ENCODE measurements at places on chromosomes 4 and X.

GRCh38 chrX:10090319-10090718, 66.5 kb upstream of the CLCN4 start:
- H3K4me3 ChIP-seq: no peak overlapping the region
- H3K27ac ChIP-seq: no peak overlapping the region
- H3K36me3 ChIP-seq: no peaks in the 10 kb centered on the region
- H3K27me3 ChIP-seq: no peaks in the 10 kb centered on the region

DNA sequence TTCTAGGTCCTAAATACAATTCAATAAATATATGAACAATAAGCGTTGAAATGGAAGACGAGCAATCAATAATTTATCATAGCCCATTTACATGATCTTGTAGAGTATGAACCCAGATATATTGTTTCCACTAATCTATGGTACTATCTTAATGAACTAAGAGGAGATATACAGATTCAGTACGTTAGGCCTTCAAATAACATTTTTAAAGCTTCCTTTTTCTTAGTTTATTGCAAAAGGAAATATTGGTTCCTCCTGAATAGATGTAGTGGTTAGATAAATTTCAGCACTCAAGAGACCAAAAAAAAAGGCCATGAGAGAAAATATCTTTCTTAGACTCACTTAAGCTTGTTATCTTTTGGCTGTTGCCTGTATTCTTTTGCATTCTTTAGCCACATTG, 147.5 kb upstream of the PITX2 start:
- H3K4me1 ChIP-seq: no peaks in the 10 kb centered on the region
- no peak for DNase-seq
- no peak overlapping the region for H3K27ac ChIP-seq
- no peak overlapping the region for H3K4me3 ChIP-seq
- H3K27me3 ChIP-seq: no peaks in the 10 kb centered on the region
- H3K36me3 ChIP-seq: no peaks in the 10 kb centered on the region

DNA sequence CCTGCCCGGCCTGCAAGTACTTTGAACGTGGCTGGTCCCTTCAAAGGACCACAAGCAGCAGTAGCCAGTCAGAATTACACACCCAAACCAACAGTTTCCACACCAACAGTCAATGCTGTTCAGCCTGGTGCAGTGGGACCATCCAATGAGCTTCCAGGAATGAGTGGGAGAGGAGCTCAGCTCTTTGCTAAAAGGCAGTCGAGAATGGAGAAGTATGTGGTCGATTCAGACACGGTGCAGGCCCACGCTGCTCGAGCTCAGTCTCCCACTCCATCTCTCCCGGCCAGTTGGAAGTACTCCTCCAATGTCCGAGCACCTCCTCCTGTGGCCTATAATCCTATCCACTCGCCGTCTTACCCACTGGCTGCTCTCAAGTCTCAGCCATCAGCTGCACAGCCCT, 104.4 kb upstream of the MYOZ2 start:
- no peak overlapping the region for H3K27ac ChIP-seq
- peaks cover 40% of the 10 kb centered on the region for H3K4me1 ChIP-seq
- no peaks in the 10 kb centered on the region for H3K36me3 ChIP-seq

GRCh38 chr4:16365036-16365569, 138.8 kb upstream of the TAPT1 start:
- no peak for DNase-seq
- no peaks in the 10 kb centered on the region for H3K4me1 ChIP-seq
- no peaks in the 10 kb centered on the region for H3K27me3 ChIP-seq
- no peaks in the 10 kb centered on the region for H3K36me3 ChIP-seq

DNA sequence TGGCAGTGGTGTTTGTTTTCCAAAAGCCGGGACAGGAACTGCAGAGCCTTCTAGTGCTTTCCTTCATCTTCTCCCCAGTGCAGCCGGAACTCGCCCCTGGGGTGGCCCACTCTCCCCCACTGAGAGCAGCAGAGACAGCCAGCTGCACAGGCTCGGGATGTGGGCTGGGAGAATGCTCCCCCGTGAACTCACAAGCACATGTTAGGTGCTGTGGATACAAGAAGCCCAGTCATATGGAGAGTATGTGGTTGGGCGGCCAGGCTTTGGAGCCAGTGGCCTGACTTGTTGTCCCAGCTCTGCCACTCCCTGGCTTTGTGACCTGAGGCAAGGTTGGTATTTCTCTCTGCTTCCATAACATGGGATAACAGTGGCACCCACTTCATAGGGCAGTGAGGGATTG, 9.4 kb upstream of the KIAA0232 start:
- H3K27me3 ChIP-seq: no peaks in the 10 kb centered on the region
- no peaks in the 10 kb centered on the region for H3K4me1 ChIP-seq
- no peak overlapping the region for H3K27ac ChIP-seq
- no peaks in the 10 kb centered on the region for H3K36me3 ChIP-seq

- H3K27me3 ChIP-seq: no peaks in the 10 kb centered on the region
- H3K4me1 ChIP-seq: no peaks in the 10 kb centered on the region
- no peak overlapping the region for H3K27ac ChIP-seq
- H3K36me3 ChIP-seq: no peaks in the 10 kb centered on the region
- H3K4me3 ChIP-seq: no peak overlapping the region
These were observed 433.5 kb downstream of the AFF2 start for GRCh38 chrX:148933881-148934280.

- H3K27ac ChIP-seq: no peak overlapping the region
- DNase-seq: no peak
- H3K36me3 ChIP-seq: no peaks in the 10 kb centered on the region
- no peaks in the 10 kb centered on the region for H3K27me3 ChIP-seq
- no peak overlapping the region for H3K4me3 ChIP-seq
These were observed 31.5 kb downstream of the GRSF1 start for GRCh38 chr4:70808151-70808550.

Measured in tibial nerve (tissue), 4 donors.